ENCODE measurements at places on chromosomes 4 and X.

DNA sequence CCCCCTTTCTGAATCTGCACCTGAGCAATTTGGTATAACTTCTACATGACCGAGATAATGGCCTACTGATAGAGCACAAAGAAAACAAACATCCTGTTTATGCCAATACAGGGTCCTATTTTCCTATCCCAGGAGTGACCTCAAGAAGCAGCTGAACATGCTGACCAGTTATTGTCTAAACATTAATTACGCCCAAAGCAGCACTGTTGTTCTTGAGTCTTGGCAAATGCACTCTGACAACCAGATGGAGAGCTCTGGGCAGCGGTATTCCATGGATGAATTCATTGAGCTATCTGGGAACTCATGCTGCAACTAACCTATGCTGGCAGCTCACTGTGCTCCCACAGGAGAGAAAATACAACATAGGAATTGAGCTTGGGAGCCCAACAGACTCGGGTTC lies 52.6 kb downstream of the PCYT1B start:
- DNase-seq, result no peak

DNA sequence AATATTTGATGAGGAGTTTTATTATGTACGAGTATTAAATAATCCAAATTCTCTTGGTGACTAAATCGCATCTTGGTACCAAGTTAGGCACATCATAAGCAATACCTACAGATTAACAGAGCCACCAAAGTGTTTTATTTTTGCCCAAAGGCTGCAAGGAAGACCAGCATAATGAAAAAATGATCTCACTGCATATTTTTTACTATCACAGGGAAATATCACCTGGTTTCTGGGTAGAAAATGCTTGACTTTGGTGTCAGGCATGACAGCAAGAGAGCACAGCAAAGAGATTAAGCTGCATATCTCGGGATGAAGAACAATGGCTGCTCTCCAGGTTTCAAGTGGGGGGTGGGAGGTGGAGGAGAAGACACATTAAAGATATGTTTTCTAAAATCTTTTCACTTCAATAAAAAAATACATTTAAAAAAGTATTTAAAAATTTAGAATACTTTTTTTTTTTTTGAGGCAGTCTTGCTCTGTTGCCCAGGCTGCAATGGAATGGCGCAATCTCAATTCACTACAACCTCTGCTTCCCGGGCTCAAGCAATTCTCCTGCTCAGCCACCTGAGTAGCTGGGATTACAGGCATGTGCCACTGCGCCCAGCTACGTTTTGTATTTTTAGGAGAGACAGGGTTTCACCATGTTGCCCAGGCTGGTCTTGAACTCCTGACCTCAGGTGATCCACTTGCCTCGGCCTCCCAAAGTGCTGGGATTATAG lies 86.1 kb downstream of the FRYL start:
- DNase-seq, result no peak

- DNase-seq, result no peak
These were observed 60.9 kb upstream of the IBSP start for GRCh38 chr4:87738483-87738882.

GRCh38 chr4:107366016-107366735 lies 330.1 kb upstream of the DKK2 start:
- DNase-seq, result no peak

- DNase-seq, result no peak
These were observed 10.5 kb downstream of the TLR7 start for GRCh38 chrX:12877386-12877785.

DNA sequence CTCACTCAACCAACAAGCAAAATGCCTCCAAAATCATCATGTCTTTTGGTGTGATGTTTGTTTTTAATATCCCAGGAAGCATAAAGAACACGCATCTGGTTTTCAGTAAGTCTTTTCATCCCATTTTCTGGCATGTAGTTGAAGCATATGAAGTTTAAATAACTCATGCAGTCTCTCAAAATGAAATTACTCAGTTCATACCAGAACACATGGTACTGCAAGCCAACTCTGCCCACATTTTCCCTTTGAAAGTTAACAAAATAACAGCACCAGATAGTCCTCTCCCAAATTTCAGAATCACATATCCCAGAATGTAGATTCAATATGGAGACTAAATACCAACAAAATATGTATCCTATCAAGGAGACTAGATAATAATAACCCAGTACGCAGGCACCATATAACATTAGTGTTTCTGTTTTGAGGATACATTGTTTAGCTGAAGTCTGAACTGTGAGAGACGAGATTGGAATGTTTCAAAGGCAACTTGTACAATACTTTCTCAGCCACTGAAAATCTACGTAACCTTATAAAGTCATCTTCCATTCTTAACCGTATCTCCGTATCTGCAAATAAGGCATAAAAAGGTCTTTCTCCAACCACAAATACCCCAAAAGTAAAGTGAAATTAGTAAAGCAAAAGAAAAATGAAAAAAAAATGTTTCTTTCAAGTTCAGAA lies 23.1 kb downstream of the CORIN start:
- DNase-seq, result no peak

- DNase-seq, result no peak
These were observed 504.9 kb downstream of the PPP4R3C start for GRCh38 chrX:26958261-26958660.

- no peak for DNase-seq
These were observed 774 bp upstream of the RAPGEF2 start for GRCh38 chr4:159101988-159102621.

- DNase-seq, result no peak
These were observed 257.8 kb downstream of the FBXW7 start for GRCh38 chr4:152278172-152278504.

GRCh38 chr4:152422817-152423320 lies 113.0 kb downstream of the FBXW7 start:
- DNase-seq, result no peak

GRCh38 chr4:124803641-124804040 lies 91.1 kb upstream of the ANKRD50 start:
- no peak for DNase-seq

DNA sequence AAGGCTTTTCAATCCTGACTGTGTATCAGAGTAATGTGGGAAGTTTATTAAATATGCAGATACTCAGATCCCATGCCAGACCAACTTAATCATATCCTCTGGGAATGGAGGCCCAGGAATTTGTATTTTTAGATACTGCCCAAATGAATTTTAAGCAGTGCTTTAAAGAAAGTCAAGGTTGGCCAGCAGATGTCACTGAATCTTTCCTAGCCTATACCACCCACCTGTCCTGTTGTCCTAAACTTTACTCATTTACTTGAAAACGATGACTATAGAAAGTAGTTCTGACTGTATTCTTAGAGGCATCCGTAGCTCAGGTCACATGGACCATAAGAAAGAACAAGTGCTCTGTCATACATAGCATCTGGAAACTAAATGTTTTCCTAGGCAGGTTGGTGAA lies 79.9 kb downstream of the AMOT start:
- no peak for DNase-seq

- DNase-seq, result no peak
These were observed 65.3 kb downstream of the PDGFC start for GRCh38 chr4:156906325-156906724.

GRCh38 chr4:119035951-119036737 lies 99.5 kb upstream of the MYOZ2 start:
- no peak for DNase-seq

- DNase-seq, result peak; percentile 2
These were observed 56.6 kb downstream of the LINC00632 start for GRCh38 chrX:140766024-140766611.

DNA sequence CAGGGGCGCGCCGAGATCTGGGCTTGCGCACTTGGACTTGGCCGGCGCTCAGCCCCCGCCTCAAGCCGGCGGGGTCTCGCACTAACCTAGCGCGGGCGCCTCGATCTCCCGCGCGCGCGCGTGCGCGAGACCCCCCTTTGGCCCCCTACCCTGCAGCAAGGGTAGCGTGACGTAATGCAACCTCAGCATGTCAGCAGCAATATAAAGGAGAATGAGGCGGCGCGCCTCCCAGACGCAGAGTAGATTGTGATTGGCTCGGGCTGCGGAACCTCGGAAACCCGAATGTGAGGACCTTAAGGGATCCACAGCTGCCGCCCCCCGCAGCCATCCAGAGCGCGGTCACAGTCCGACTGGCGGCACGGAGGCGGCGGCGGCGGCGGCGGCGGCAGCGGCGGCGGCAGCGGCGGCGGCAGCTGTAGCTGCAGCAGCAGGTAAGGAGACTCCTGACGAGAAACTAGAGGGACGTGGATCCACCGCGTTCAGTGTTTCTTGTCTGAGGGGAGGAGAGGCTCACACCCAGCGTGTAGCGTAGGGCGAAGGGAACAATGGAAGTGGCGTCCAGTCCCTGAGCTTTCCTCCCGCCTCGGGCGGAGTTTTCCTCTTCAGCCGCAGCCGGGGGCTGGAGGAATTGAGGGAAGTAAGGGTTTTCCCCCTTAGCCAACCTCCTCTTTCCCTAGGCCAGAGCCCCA lies at the start of the genes SATL1 and ZNF711:
Gene SATL1 (minus strand): TSS at position 19 of the 689 bp plus-strand sequence. CDS start 134,811 bp downstream, outside the sequence.
Gene ZNF711 (plus strand): TSS at position 231 of the 689 bp plus-strand sequence. CDS start 3,582 bp downstream, outside the sequence.
- peak; percentile 81 for DNase-seq

- DNase-seq, result no peak
These were observed 4.5 kb downstream of the RAPGEF2 start for GRCh38 chr4:159107203-159107925.

DNA sequence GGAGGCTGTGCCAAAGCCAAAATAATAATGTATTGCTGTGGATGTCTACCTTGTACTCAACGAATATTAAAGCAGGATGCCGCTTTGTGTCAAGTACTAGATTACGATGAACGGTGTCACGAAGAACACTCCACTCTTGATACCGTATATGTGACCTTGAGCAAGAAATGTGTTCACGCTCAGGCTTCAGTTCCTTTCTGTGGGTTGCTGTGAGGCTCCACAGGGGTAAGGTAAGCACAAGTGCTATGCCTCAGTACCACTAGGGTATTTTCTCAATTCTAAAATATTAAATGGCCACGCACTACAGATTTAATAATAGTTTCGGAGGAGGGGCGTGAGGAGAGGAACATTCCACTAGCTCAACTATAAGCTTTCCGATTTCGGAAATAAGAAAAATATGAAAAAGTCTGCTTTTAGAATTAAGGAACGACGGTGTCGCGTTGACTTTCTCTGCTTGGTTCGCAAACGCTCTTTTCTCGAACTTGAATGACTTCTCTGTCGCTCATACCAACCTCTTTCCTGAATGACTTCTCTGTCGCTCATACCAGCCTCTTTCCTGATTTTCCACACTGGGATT lies 607 bp upstream of the SCOC start:
- DNase-seq, result no peak

GRCh38 chr4:49044270-49044669 lies 58.2 kb downstream of the CWH43 start:
- no peak for DNase-seq

GRCh38 chr4:23890369-23891063 lies 669 bp upstream of the PPARGC1A start:
- DNase-seq, result no peak

DNA sequence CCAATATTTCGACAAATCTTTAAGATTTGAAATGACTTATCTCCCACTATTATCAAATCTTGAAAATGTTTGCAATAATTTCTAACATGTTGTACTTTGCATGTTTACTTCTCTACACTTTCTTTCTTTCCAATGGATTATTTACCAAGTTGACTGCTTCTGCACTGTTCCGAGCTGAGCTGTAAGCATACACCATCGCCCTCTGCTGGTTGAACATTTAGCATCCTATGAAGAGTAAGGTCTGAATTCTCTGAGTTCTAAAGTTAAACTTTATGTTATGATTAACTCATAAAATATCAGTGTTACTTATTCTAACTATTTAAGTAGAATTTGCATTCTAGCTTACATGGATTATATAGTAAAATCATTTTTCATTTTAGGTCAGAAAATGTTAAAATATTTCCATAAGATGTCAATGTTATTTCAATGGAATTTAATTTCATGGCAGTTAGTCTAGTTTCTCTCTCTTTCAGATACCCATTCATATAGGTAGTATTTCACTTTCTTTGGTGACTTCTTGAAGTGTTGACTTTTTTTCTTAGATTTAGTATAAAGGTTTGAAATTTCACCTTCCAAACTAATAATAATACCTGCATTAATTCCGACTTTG lies 137.4 kb downstream of the DKK2 start:
- peak; percentile 6 for DNase-seq

DNA sequence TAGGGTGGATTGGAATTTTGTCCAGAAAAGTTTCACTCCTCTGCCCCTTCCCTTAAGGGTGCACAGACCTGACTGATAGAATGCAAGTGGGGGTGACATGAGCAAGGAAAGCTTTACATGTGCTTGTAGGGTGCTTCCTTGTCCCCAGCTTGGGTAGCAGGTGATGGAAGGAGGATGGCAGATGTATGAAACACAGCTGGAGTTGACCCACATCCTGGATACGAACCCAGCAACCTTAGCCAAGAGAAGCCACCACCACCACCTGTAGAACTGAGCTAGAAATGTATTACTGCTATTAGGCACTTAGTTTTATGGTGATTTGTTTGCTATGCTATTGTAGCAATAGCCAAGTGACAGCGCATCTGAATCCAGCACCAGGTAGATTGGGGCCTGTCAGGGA lies 227.4 kb downstream of the HS3ST1 start:
- DNase-seq, result no peak

DNA sequence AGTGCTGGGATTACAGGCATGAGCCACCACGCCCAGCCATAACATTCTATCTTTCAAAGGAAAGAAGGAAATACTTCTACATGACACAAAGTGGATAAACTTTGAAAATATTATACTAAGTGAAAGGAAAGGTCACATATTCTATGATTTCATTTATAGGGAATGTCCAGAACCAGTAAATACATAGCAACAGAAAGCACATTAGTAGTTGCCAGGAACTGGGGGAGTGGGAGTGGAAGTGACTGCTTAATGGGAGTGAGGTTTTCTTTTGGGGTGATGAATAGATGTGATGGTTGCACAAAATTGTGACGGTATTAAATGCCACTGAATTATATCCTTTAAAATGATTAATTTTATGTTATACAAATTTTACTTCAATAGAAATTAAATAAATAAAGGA lies 95.7 kb upstream of the IL15 start:
- DNase-seq, result no peak

DNA sequence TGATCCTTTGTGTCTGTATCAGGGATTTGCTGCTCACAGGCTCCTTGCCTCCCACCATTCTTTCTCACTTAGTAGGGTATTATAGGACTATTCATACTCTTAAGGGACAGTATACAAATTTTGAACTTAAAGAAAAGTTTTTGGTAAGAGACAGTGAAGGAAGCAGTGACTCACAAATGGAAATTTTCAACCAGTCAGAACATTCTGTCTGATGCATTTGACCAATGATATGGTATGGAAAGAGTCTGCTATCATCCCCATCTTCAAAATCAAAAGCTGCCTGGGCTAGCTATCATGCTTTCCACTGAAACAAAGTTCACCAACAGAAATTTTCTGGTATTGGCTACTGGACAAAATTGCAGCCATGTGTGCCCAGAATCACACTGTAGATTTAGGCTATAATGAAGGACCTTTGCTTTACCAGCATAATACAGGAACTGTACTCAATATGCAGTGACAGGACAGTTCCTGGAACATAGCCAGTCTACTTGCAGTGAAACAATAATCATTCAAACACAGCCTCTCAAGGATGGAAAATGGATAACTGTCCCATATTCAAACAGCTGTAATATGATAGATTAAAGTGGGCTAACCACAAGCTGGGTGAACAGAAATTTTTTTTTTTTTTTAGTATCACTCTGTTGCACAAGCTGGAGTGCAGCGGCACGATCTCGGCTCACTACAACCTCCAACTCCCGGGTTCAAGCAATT lies 109.0 kb upstream of the ACSL4 start:
- no peak for DNase-seq
